PC-3 (cell line): ENCODE measurements at places on chromosomes 2 and 18. TPM values are rescaled to one million over a fixed set of nuclear protein-coding genes. Genes with fewer than 3 reads are reported as not detected.

DNA sequence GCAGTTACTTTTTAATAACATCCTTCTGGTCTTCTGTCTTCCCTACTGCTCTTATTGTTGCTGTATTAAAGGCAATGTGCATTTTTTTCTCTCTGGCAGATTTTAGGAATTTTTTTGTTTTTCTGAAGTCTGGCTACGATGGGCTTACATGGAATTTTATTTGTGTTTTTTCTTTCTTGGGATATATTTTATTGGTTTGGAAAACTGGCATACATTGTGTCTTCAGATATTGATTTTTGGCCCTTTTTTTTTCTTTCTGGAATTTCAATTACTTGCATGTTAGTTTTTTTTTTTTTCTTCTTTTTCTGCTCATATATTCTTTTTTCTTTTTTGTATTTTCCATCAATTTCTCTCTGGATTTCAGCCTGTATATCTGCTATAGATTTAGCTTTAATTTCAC is 442.1 kb upstream of the TRIB2 start:
- DNase-seq: no peak

- DNase-seq: no peak
Observed at GRCh38 chr2:241959751-241960269, 90.3 kb downstream of the RTP5 start.

GRCh38 chr2:219010162-219010756 is 17.0 kb upstream of the CRYBA2 start:
- DNase-seq: peak; percentile 65

DNA sequence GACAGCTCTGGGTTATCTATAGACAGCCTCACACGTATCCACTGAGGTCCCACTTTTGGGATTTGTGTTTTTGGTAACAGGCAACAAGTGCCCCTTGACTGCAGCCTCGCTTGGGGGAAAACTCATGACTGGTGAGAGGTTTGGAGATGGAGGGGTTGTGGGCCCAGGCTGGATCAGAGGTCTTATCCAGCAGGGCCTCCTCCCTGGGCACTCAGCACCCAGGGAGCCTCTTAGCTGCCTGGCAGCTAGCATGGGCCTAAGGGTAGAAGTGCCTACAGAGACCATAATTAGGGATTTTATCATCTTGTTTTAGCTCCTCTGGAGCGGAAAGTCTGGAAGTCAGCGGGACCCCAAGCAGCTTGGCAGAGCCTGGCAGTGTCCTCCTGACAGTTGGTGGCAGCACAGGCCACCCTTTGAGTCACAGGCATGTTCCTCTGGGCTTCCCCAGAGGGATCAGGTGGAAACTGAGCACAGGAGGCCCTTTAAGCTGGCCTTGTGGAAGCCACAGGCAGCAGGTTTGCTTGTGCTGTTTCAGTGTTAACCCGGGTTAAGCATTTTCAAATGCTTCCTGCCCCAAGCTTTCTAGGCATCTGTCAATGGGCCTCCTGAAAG is 143.1 kb downstream of the KCTD1 start:
- peak; percentile 62 for DNase-seq

DNA sequence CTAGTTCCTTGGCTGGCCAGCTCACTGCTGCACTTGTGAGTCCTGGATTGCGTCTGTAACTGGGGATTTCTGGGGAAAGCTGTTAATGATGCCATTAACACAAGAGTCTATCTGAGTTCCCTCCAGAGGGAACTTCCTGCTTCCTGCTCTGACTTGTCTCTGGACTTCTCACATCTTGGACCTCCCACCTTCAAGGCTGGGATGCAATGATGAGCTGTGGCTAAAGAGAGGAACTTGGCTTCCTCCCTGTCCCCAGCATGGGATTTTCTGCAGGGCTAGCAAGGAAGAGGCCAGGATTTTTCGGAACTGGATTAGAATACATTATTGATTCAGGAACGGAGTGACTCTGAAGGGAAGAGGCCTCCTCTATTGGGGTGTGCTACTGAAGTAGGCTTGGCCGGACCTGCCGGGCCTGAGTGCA is 155.5 kb downstream of the CLIP4 start:
- DNase-seq: no peak

DNA sequence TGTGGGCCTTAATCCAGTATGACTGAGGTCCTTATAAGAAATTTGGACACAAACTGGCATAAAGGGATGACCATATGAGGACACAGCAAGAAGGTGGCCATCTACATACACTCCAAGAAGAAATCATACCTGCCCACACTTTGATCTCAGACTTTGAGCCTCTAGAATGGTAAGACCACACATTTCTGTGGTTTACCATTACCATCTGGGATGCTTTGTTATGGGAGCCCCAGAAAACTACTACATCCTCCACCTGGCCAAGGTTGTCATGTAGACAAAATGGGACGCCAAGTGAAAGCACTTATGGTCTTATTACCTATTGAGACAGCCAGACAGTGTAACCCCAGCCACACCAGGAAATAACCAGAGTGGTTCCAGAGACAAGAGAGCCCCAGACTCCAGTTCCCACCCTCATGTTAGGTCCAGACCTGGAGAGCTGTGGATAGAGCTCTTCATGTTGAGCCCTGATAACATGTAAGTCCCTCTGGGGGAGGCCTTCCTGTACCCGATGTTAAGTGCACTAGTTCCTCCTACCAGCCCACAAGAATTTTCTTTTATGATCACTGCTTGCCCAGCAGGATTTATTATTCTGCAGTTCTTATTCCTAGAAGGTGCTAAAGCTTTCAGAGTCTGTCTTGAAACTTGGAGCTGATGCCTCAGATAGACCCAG is 4.6 kb upstream of the ADD2 start:
- DNase-seq: no peak

DNA sequence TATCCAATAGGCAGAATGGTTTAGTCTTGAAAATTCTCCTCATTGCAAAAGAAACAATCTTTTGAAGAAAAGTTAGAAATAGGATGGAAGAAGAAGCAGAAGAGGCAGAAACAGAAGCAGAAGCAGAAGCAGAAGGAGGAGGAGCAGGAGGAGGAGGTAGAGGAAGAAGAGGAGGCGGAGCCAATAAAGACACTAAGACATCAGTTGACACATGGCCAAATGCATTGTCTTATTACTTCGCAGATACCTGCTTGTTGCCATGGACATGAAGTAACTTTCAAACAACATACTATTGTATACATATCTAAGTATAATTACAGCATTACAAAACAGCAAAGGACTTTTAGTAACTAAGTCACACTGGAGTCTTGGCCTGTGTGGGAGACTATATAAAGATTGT is 606.3 kb downstream of the METTL4 start:
- no peak for DNase-seq

GRCh38 chr2:151315381-151315903 is 26.0 kb upstream of the NMI start:
- no peak for DNase-seq

- no peak for DNase-seq
Observed at GRCh38 chr2:98508709-98509066, 64.0 kb downstream of the INPP4A start.

- no peak for DNase-seq
Observed at GRCh38 chr2:11554399-11554716, 20.5 kb downstream of the GREB1 start.

GRCh38 chr18:35481960-35482366 is 15.8 kb downstream of the INO80C start:
- peak; percentile 28 for DNase-seq

GRCh38 chr2:33598561-33599174 is 431 bp downstream of the FAM98A start:
- peak; percentile 49 for DNase-seq

DNA sequence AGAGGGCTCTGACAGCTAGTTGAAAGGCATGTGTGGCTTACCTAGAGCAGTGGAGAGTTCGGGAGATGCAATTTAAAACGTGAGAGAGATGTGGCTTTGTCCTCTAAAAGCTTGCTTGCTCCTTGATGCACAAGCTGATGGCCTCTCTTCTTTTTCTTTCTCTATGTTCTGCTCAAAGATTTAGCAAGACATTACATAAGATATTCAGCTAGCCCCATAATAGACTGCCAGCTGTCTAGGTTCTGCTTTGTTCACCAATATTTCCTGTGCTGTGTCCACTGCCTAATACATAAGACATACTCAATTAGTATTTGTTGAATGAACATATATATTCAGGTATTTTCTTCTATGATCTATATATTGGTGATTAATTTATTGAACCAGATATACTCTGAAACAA is 31.1 kb downstream of the SPATS2L start:
- no peak for DNase-seq

DNA sequence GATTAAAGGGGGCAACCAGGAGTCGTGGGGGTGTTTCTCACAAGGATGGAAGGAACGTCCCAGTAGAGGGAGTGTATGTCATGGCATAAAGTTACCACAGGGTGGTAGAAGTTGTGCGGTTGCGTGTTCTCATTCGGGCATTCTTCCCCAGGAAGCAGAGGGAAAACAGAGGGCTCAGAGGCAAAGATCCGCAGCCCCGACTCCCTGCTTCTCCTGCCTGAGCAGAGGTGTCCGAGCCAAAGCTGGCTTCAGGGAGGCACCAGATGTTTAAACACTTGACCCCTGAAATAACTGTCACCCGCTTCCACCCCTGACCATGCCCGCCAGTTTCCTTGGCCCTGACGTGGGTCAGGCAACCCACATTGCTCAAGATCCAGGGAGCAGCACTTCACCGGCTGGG is 83.7 kb downstream of the EN1 start:
- peak; percentile 20 for DNase-seq

GRCh38 chr18:78662879-78663278 is 316.7 kb upstream of the SALL3 start:
- DNase-seq: no peak

- no peak for DNase-seq
Observed at GRCh38 chr2:220743203-220743602, 828.9 kb downstream of the EPHA4 start.

GRCh38 chr18:80201739-80202138 is 45.6 kb downstream of the PARD6G start:
- DNase-seq: no peak

DNA sequence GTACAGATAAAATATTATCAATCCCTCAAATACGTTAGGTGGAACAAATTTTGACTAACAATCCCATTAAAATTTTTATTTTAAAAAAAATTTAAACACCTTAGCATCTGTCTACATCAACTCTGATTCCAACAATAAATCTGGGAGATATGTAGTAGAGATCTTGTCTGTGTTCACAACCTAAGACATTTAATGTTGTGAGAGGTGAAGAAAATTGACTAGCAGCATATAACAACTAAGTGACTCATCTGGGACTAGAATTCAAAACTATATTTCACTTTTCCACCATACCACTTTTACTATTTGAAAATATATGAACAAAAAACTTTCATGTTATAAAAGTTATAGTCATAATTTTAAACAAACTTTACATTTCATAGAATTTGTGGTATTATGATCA is 97.9 kb downstream of the ATAD2B start:
- peak; percentile 6 for DNase-seq

- no peak for DNase-seq
Observed at GRCh38 chr2:236840215-236840614, 245.5 kb upstream of the COPS8 start.

GRCh38 chr2:205216092-205216491 is 466.2 kb upstream of the NRP2 start:
- DNase-seq: peak; percentile 20

DNA sequence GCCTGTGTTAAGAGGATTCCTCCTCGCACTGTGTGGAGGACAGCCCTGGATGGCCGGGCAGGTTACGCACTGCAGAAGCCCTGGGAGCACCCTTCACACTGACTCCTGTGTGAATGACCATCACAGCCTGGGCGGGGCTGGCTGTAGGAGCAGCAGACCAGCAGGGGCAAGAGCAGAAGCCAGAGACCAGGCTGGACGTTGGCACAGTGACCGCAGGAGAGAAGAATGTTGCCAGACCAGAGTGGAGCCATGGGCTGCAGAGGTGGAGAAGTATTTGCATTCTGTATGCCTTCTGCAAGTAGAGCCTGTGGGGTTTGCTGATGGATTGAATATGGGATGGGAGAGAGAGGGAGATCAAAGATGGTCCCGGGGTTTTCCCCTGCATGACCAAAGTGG is 23.1 kb downstream of the LRRFIP1 start:
- peak; percentile 50 for DNase-seq

DNA sequence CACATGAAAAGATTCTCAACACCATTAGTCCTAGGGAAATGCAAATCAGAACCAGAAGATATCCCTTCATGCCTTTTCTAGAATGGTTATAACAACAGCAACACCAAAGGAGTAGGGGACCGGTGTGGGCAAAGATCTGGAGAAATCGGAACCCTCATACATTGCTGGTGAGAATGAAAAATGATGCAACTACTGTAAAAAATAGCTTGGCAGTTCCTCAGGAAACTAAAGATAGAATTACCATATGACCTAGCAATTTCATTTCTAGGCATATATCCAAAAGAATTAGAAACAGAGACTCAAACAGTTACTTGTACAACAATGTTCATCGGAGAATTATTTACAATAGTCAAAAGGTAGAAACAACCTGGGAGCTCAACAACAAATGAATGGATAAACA is 29.2 kb upstream of the CDH7 start:
- DNase-seq: no peak

DNA sequence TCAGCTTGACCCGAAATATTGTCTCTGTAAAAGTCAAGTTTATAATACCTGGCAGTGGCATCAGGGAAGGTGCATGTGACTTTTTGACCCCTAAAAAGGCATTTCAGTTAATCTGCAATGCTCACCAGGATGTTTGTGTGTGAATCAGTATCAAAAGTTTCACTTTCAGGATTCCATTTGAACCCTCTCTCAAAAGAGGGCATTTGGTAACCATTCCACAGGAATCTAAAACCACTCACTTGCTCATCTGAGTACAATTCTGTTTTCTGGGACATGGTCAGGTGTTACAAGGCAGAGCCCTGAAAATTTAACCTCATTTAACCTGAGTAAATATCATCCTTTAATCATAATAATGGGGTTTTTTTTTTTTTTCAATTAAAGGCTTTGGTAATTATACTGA is 77.9 kb upstream of the KLF7 start:
- no peak for DNase-seq

GRCh38 chr2:217142649-217143266 is 282.9 kb upstream of the TNP1 start:
- peak; percentile 65 for DNase-seq

- no peak for DNase-seq
Observed at GRCh38 chr2:84041506-84041905, 417.6 kb downstream of the SUCLG1 start.

- DNase-seq: no peak
Observed at GRCh38 chr18:8767340-8767739, 62.0 kb downstream of the MTCL1 start.

DNA sequence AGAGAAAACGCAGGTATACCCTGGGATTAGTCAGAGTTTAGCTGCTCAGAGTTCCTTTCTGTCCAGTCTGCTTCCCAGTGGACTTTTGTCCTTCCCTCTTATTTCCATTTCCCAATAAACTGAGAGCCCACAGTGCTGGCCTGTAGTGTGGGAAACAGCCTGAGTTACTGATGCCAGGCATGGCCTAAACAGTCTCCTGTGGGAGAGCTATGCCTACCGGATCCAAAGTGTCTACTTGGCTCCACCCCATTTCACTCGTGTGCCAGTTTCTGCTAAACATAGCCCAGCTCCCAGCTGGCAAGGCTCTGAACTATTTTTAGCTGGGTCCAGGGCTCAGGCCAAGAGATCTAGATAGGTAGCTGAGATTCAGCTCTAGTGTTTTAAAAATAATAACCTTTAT is 15.6 kb upstream of the PPP1CB start:
- DNase-seq: peak; percentile 50

Gene GPAT2
- total RNA-seq: not detected in 2 replicates

Gene LINC00305
- total RNA-seq: not detected in 2 replicates

Gene RAD51AP2
- not detected in 2 replicates for total RNA-seq

Gene IL1RL2
- total RNA-seq: 0.11 TPM in 1 of 2 replicates, not detected in the other

Gene KCNE4
- not detected in 2 replicates for total RNA-seq

Gene CDCA7
- 29.3 and 36.4 TPM in 2 replicates for total RNA-seq

Gene C2orf68
- total RNA-seq: 26.6 and 27.6 TPM in 2 replicates

Gene IFIH1
- 7.8 and 9.3 TPM in 2 replicates for total RNA-seq

Gene FLACC1
- total RNA-seq: 0.26 and 5.9 TPM in 2 replicates
